ENCODE measurements at places on chromosomes 16 and 17. TPM values are rescaled to one million over a fixed set of nuclear protein-coding genes. Genes with fewer than 3 reads are reported as not detected.

The KCNH4 gene
- 0.05 TPM for polyA plus RNA-seq

GRCh38 chr16:7343243-7343642 lies 10.6 kb downstream of the RBFOX1 start:
- peak; percentile 65 for DNase-seq

GRCh38 chr17:17626151-17626805 lies 34.8 kb upstream of the PEMT start:
- no peak for DNase-seq

DNA sequence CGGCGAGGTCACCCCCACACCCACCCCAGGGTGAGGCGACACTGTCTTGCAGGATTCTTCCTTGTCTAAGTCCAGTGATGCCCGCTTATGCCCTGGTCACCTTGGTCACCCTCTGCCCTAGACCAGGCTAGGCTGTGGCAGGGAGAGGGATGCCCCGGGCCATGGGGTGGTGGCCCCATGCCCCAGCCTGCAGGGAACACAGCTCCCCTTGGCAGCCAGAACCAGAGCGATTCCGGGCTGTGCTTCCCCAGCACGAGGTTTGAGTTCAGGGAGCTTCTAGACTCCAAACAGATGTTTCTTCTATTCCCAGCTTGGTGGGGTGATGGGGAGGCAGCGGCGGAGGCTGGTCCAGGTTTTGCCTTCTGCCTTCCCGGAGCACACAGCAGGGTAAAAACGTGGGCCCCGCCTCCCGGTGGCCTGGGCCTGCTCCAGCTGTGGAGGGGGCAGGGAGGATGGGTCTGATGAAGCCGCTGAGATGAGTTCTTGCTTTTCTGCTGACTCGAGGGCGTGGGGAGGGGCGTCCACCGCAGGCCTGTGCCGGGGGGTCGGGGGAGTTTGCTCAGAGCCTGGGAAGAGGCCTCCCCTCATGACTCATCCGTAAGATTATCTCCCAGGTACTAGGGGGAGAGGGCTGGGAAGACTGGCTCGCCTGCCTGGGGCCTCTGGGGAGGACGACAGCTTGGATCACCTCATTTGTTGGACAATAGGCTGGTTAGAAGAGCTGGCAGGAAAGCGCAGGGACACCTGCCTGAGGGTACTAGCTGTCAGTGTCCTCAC lies 15.4 kb downstream of the SMTNL2 start:
- peak; percentile 88 for DNase-seq

DNA sequence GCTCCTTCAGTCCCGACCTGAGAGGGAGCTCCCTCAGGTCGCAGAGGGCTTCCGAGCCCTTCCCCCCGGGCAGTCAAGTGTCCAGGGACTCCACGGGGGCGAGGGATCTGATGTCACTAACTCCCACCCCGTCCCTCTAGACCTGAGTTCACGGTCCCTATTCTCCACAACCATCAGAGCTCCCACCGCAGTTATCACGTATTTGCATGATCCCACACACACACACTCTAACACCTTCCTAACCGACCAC lies 3.7 kb upstream of the PER1 start:
- no peak for DNase-seq

GRCh38 chr16:31487720-31488467 lies 5.0 kb downstream of the SLC5A2 start:
- DNase-seq: peak; percentile 68

- peak; percentile 71 for DNase-seq
These were observed 488 bp upstream of the NTN3 start for GRCh38 chr16:2470603-2471015.

Measured in muscle of leg (tissue), 16 donors.